ENCODE measurements at places on chromosomes 3 and 15.

DNA sequence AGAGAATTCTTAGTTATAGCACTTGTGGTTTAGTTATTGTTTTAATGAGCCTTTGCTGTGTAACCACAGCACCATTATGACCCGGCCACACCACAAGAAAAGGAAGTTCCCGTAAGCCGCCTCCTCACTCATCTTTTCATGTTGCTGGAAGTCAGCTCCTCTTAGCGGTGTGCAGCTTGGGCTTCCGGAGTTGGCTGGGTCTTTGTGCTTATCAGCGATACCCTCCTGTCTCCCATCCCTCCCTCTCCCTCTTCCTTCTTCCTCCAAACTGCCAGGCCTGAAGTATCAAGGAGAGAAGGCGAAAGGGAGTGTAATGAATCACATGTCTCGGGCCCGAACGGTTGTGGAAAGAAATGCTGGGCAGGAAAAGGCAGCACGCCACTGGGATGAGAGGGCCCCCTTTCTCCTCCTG, 353.5 kb downstream of the MCTP2 start:
- DNase-seq, result no peak

DNA sequence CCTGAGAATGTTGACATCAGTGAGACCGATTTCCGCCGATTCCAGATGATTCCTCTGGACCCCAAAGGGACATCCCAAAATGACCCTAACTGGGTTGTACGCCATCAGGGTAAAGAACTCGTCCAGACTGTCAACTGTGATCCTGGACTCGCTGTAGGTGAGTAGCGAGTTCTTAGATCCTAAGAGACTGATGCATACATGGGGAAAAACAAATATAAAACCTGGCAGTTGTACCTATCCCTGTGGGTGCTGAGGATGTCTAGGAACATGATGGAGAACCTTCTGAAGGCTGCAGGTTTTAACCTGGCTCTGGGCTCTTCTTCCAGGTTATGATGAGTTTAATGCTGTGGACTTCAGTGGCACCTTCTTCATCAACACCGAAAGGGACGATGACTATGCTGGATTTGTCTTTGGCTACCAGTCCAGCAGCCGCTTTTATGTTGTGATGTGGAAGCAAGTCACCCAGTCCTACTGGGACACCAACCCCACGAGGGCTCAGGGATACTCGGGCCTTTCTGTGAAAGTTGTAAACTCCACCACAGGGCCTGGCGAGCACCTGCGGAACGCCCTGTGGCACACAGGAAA, 12.3 kb downstream of the THBS1 start:
- DNase-seq, result no peak

DNA sequence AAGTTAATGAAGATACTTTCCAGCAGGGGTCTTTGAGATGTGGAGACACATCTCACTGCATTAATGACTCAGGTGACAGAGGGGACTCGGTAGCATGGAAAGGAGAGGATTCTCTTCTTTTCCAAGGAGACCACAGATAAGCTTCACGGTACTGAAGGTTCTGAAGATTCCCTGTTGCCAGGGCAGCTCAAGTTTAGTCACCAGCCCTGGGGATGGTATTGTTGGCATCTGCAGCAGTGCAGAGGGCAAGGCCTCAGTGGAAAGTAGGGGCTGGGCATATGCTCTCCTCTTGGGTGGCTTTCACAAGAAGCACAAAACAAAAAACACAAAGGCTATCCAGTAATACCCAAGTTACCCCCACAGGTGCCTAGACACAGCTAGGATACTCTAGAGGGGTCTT, 38.0 kb upstream of the MRPL3 start:
- DNase-seq, result no peak

GRCh38 chr3:137998121-137999042, 11.6 kb upstream of the CLDN18 start:
- no peak for DNase-seq

DNA sequence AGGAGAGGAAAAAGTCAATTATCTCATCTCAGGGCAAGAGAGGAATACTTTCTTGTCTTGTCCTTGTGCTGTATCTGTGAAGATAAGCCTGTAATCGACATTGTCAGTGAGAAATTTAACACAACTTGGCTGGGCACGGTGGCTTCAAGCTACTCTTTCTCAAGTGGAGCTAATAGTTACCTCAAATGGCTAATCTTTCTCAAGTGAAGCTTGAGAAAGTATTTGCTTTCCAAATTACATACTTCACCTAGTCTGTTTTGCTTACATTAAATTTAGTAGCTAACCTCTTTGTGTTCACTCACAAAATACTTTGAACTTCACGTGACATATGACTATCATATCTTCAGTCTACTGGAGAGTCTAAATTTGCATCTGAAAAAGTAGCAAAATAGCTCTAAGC, 48.3 kb upstream of the B3GALNT1 start:
- no peak for DNase-seq

GRCh38 chr3:46381625-46382024, 10.9 kb downstream of the CCR5 start:
- DNase-seq, result no peak

- DNase-seq, result no peak
These were observed at the start of gene TEX264 for GRCh38 chr3:51670823-51671733. TEX264 (plus strand) TSS chr3:51671252; CDS start chr3:51674305, 3,053 bp downstream.

GRCh38 chr3:11239796-11240195, 32.4 kb upstream of the ATG7 start:
- DNase-seq, result no peak

DNA sequence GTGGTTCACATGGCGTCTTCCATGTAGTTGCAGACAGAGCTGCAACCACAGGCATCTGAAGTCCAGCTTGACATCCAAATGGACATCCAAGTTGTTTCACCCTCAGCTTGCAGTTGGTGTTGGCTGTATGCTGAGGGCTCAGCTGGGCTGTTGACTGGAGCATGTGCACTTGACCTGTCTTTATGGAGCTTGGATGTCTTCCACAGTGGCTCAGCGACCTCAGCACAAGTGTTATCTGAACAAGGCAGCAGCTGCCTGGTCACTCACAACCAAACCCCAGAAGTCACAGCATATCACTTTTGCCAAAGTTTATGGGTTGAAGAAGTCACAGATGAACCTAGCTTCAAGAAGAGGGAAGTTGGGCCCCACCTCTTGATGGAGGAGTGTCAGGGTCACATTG, 92.9 kb downstream of the TPRA1 start:
- no peak for DNase-seq
